ENCODE measurements at places on chromosomes 7 and 10.

GRCh38 chr10:79047875-79048638, 20.7 kb upstream of the ZMIZ1 start:
- H3K27me3 ChIP-seq = peaks cover 2% of the 10 kb centered on the region
- peaks cover 19% of the 10 kb centered on the region for H3K4me1 ChIP-seq
- H3K36me3 ChIP-seq = no peaks in the 10 kb centered on the region
- DNase-seq = peak; percentile 36
- H3K4me3 ChIP-seq = no peak overlapping the region
- H3K27ac ChIP-seq = peak overlapping the region; percentile 31

- H3K4me1 ChIP-seq = no peaks in the 10 kb centered on the region
- no peak overlapping the region for H3K27ac ChIP-seq
- no peak overlapping the region for H3K4me3 ChIP-seq
- H3K27me3 ChIP-seq = peaks cover 8% of the 10 kb centered on the region
- no peaks in the 10 kb centered on the region for H3K36me3 ChIP-seq
Measured at GRCh38 chr10:131059881-131060280, 251.6 kb downstream of the TCERG1L start.

- H3K27ac ChIP-seq = no peak overlapping the region
- no peaks in the 10 kb centered on the region for H3K36me3 ChIP-seq
- DNase-seq = peak; percentile 40
- H3K4me1 ChIP-seq = no peaks in the 10 kb centered on the region
- H3K27me3 ChIP-seq = peaks cover 9% of the 10 kb centered on the region
Measured at GRCh38 chr7:3092468-3092867, 48.8 kb upstream of the CARD11 start.

DNA sequence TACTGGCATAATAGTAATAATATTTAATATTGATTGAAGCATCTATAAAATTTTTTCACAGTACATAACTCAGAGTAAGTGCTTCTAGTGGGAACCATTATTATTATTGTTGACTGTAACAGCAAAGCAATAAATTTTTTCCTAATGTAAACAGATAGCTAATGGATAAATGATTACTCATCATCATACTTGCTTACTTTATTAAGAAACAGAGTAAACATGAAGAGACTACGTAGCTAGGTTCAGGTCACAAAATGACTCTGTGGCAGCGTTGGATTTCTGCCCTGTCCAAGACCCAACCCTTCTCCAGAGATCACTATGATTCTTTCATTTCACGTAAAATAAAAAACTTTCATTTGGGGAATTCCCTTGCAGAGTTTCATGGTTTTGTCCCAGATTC, 8.3 kb upstream of the ABCB5 start:
- H3K36me3 ChIP-seq = no peaks in the 10 kb centered on the region
- DNase-seq = peak; percentile 27
- H3K4me1 ChIP-seq = no peaks in the 10 kb centered on the region
- no peak overlapping the region for H3K4me3 ChIP-seq
- H3K27me3 ChIP-seq = no peaks in the 10 kb centered on the region

- peaks cover 3% of the 10 kb centered on the region for H3K4me1 ChIP-seq
- no peak for DNase-seq
- no peak overlapping the region for H3K4me3 ChIP-seq
- H3K36me3 ChIP-seq = no peaks in the 10 kb centered on the region
- H3K27me3 ChIP-seq = no peaks in the 10 kb centered on the region
Measured at GRCh38 chr10:18162021-18162627, 21.9 kb downstream of the CACNB2 start.

DNA sequence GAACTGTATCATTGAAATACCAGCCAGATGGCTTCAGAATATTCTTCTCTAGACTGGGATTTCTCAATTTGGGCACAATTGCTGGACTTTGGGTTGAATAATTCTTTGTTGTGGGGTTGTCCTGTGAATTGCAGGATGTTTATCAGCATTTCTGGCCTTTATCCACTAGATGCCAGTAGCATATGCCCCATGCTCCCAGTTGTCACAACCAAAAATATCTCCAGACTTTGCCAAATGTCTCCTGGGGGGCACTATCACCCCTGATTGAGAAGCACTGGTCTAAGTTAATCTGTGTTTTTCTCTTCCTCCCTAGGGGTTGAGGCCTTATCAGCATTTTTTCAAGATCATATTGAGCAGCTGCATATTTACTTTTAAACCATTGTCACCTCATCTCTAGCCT, 204.9 kb upstream of the SP8 start:
- no peak for DNase-seq
- H3K27me3 ChIP-seq = no peaks in the 10 kb centered on the region
- H3K36me3 ChIP-seq = no peaks in the 10 kb centered on the region
- no peak overlapping the region for H3K27ac ChIP-seq
- no peaks in the 10 kb centered on the region for H3K4me1 ChIP-seq

GRCh38 chr10:64306729-64307327, 785.6 kb downstream of the REEP3 start:
- no peaks in the 10 kb centered on the region for H3K27me3 ChIP-seq
- H3K4me3 ChIP-seq = no peak overlapping the region
- no peaks in the 10 kb centered on the region for H3K4me1 ChIP-seq
- no peaks in the 10 kb centered on the region for H3K36me3 ChIP-seq
- no peak for DNase-seq

DNA sequence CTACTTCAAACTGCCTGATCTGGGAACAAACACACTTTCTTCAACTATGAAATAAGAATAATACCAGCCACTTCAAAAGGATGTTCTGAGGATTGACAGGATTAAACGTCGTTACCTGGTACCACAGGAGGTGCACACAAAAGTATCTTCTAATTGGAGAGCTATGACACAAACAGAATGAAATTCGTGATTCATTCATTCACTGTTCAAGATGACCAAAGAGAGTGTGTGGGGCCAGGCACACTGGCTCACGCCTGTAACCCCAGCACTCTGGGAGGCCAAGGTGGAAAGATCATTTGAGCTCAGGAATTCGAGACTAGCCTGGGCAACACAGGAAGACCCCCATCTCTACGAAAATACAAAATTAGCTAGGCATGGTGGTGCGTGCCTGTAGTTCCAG, 50.9 kb downstream of the SFMBT2 start:
- DNase-seq = no peak
- no peak overlapping the region for H3K27ac ChIP-seq
- no peaks in the 10 kb centered on the region for H3K4me1 ChIP-seq
- H3K27me3 ChIP-seq = no peaks in the 10 kb centered on the region

- no peaks in the 10 kb centered on the region for H3K36me3 ChIP-seq
- no peak overlapping the region for H3K27ac ChIP-seq
- no peak for DNase-seq
- no peaks in the 10 kb centered on the region for H3K27me3 ChIP-seq
- H3K4me3 ChIP-seq = no peak overlapping the region
Measured at GRCh38 chr10:33939892-33940291, 605.4 kb upstream of the NRP1 start.

GRCh38 chr7:94444813-94445212, 50.1 kb downstream of the COL1A2 start:
- H3K4me1 ChIP-seq = peaks cover 10% of the 10 kb centered on the region
- no peaks in the 10 kb centered on the region for H3K27me3 ChIP-seq
- H3K4me3 ChIP-seq = no peak overlapping the region
- H3K36me3 ChIP-seq = no peaks in the 10 kb centered on the region
- peak overlapping the region; percentile 8 for H3K27ac ChIP-seq

DNA sequence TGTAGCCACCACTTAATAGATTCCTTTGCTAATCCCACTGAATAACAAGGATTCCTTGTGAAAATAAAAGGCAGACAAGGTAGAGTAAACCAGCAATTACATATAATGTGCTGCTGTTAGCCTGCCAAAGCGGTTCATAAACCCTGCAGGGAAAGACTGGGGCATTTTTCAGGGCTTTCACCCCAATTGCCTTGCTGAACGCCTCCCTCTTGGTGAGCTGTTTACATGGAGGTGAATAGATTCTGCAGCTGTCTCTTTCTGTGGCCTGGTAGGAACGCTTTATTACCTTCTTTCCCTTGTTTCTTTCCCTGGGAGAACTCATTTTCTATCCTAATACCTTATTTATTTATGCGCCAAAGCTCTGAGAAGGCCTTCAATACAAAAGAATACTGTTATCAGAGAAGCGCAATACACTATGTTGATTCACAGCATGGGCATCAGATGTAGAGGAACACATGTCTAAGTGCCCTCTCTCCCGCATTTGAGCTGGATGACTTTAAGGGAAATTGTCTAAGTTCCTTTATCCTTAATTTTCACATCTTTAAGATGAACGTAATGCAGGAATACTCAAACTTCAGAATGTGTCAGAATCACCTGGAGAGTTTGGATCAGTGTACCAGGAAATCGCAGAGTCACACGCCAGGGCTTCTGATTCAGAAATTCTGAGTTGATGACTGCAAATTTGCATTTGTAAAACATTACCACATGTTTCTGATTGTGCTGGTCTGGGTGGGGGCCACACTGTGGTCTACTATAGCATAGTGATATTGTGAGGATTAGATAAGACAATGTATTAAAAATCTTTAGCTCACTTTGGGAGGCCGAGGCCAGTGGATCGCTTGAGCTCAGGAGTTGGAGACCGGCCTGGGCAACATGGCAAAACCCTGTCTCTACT, 1203.8 kb downstream of the SORCS3 start:
- H3K27me3 ChIP-seq = no peaks in the 10 kb centered on the region
- no peak overlapping the region for H3K27ac ChIP-seq
- no peaks in the 10 kb centered on the region for H3K4me1 ChIP-seq
- DNase-seq = no peak
- H3K4me3 ChIP-seq = no peak overlapping the region

GRCh38 chr10:87585565-87586514, 73.8 kb upstream of the PAPSS2 start:
- H3K27ac ChIP-seq = no peak overlapping the region
- no peaks in the 10 kb centered on the region for H3K4me1 ChIP-seq
- no peaks in the 10 kb centered on the region for H3K36me3 ChIP-seq
- H3K4me3 ChIP-seq = no peak overlapping the region
- no peaks in the 10 kb centered on the region for H3K27me3 ChIP-seq

GRCh38 chr7:36763132-36763816, 39.0 kb upstream of the AOAH start:
- no peak for DNase-seq
- H3K27ac ChIP-seq = no peak overlapping the region
- no peak overlapping the region for H3K4me3 ChIP-seq
- H3K27me3 ChIP-seq = peaks cover 2% of the 10 kb centered on the region
- H3K36me3 ChIP-seq = no peaks in the 10 kb centered on the region
- peaks cover 19% of the 10 kb centered on the region for H3K4me1 ChIP-seq

GRCh38 chr7:104179178-104179577, 28.6 kb downstream of the ORC5 start:
- H3K36me3 ChIP-seq = peaks cover 20% of the 10 kb centered on the region
- H3K4me3 ChIP-seq = no peak overlapping the region
- no peak overlapping the region for H3K27ac ChIP-seq
- no peaks in the 10 kb centered on the region for H3K27me3 ChIP-seq
- no peak for DNase-seq
- no peaks in the 10 kb centered on the region for H3K4me1 ChIP-seq

DNA sequence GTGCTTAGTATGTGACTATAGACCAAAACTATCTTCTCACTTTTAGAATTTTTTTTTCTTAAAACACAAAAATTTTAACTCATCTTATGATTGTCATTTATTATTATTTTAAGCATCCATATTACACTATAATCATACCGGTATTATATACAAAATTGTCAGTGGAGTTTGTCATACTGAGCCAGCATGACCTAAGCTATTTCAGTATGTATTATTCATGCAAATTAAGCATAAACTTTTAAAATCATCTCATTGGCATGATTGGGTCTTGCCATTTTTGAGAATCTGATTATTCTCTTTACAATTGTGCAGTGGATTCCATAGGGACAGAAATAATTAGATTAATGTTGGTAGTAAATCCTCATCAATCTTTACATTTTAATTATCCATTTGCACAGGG, 46.2 kb upstream of the STMP1 start:
- no peak overlapping the region for H3K27ac ChIP-seq
- H3K27me3 ChIP-seq = no peaks in the 10 kb centered on the region
- peaks cover 17% of the 10 kb centered on the region for H3K36me3 ChIP-seq
- no peak for DNase-seq
- no peaks in the 10 kb centered on the region for H3K4me1 ChIP-seq

GRCh38 chr7:123972045-123972444, 47.0 kb downstream of the SPAM1 start:
- no peaks in the 10 kb centered on the region for H3K4me1 ChIP-seq
- H3K4me3 ChIP-seq = no peak overlapping the region
- no peak overlapping the region for H3K27ac ChIP-seq
- no peak for DNase-seq
- no peaks in the 10 kb centered on the region for H3K36me3 ChIP-seq

DNA sequence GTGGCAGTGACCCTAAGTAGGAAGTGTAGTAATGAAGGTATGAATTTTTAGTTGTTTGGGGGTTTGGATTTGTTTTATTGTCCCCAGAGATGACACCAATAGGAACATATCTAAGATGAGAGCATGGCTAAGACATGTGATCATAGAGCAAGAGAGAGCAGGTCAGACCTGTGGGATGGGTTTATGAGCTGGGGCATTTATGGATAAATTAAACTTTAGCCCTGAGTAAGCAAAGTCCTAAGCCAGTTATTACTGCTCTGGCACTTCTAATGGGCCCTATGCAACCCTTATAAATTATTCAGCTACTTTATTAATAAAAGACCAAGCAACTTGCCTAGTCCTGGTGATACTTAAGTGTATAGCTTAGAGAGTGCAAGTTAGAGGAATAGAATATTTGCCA, 85.1 kb downstream of the LRRC4 start:
- no peaks in the 10 kb centered on the region for H3K27me3 ChIP-seq
- no peak overlapping the region for H3K4me3 ChIP-seq
- peaks cover 14% of the 10 kb centered on the region for H3K4me1 ChIP-seq
- no peaks in the 10 kb centered on the region for H3K36me3 ChIP-seq
- no peak overlapping the region for H3K27ac ChIP-seq

DNA sequence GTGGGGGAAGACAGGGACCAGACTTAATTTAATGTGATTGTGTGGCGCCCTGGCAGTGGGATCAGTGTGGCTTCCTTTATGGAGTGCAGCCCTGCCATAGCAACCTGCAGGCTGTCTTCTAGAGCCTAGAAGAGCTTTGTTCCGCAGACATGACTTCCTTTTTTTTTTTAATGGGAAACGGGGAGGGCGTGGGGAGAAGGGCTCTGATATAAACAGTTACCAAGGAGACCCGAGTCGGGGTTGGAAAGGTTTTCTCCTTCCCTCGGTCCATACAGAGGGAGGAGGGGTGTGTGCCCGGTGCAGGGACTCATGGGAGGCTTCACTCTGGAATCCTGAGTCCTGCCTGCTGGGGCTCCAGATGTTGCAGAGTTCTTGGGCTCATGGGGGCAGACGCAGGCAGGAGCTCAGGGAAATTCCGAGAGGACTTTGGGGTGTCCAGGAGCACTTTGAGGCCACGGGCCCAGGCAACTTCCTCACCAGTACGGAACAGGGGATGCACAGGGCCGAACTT, 26.9 kb downstream of the TMEM120A start:
- H3K27ac ChIP-seq = peak overlapping the region; percentile 95
- no peaks in the 10 kb centered on the region for H3K27me3 ChIP-seq
- H3K4me1 ChIP-seq = peaks cover 77% of the 10 kb centered on the region
- H3K36me3 ChIP-seq = peaks cover 16% of the 10 kb centered on the region
- H3K4me3 ChIP-seq = no peak overlapping the region

GRCh38 chr7:50022451-50022850, 70.6 kb downstream of the ZPBP start:
- H3K27me3 ChIP-seq = no peaks in the 10 kb centered on the region
- H3K4me1 ChIP-seq = no peaks in the 10 kb centered on the region
- H3K4me3 ChIP-seq = no peak overlapping the region
- DNase-seq = no peak

- H3K27ac ChIP-seq = no peak overlapping the region
- no peaks in the 10 kb centered on the region for H3K4me1 ChIP-seq
- no peak for DNase-seq
- H3K27me3 ChIP-seq = no peaks in the 10 kb centered on the region
Measured at GRCh38 chr7:107068156-107068555, 23.7 kb downstream of the PRKAR2B start.

All from muscle of leg (tissue), 16 donors.